ENCODE measurements at places on chromosomes 12 and 14.

GRCh38 chr12:59660148-59660547 is 64.3 kb downstream of the SLC16A7 start:
- DNase-seq = no peak

DNA sequence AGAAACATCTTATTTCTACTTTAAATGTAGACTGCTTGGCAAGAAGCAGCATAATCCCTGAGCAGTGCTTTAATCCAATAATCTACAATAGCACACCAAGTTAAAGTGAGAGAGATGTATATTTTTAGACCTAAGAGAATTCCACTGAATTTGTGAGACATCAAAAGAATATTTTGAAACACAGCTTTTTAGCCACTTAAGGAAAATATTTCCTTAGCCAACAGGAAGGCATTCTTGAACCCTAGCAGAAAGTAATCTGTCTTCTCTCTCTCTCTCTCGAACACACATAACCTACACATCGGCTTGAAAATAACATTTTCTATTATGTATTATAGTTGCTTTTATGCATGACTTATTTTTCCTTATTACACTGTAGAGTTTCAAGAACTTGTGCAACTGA is 34.0 kb downstream of the KITLG start:
- no peak for DNase-seq

GRCh38 chr14:106163316-106163715 is 636.9 kb downstream of the TMEM121 start:
- DNase-seq = no peak

DNA sequence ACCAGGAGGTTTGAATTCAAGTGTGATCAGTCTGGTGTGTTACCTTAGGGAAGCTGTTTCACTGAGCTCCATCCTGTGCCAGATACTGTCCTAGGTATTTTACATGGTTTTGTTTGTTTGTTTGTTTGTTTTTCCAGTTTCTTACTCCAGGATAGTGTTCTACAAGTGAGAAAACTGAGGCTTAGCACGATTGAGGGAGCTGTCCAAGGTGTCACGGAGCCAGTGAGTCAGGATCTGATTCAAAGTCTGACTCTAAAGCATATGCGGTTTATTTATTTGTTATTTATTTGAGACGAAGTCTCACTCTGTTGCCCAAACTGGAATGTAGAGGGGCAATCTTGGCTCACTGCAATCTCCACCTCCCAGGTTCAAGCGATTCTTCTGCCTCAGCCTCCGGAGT is 79.7 kb upstream of the GNG2 start:
- DNase-seq = no peak

- DNase-seq = no peak
Measured at GRCh38 chr12:58034311-58034710, 92.9 kb downstream of the ATP23 start.

GRCh38 chr12:83476695-83477690 is 790.3 kb downstream of the TMTC2 start:
- DNase-seq = no peak

DNA sequence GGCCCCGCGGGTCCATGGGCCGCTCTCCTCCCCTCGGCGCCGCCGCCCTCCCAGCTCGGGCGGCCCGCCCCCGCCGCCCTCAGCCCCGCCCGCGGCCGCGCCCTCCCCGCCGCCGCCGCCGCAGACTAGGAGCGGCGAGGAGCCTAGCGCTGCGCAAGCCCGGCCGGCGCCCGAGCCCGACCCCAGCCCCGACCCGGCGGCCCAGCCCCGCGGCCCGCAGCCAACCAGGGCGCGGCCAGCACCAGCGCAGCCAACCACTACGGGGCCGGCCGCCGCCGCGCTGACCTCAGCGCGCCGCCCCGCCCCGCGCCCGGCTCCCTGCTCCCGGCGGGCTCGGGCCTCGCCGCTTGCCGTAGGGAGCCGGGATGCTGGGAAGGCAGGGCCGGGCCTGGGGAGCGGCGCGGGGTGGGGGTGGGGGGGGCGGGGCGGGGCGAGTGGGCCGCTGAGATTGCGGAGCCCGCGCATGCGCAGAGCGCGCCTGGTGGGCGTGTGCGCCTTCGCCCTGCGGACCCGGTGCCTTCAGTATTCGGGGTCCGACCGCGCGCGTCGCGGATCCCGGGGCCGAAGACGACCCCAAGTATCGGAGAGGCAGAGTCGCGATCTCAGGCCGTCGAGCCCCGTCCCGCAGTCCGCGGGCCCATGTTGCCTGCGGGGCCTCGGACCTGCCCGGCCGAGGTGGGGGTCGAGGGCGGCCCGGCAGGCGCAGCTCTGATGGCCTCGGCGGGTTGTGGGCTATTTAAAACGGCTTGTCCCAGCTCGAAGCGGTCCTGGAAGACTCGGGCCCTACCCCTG is at the start of gene CDC42BPB:
TSS of gene CDC42BPB (minus strand) at position 178 of the 792 bp plus-strand sequence. CDS start 376 bp downstream, outside the sequence.
- peak; percentile 19 for DNase-seq

DNA sequence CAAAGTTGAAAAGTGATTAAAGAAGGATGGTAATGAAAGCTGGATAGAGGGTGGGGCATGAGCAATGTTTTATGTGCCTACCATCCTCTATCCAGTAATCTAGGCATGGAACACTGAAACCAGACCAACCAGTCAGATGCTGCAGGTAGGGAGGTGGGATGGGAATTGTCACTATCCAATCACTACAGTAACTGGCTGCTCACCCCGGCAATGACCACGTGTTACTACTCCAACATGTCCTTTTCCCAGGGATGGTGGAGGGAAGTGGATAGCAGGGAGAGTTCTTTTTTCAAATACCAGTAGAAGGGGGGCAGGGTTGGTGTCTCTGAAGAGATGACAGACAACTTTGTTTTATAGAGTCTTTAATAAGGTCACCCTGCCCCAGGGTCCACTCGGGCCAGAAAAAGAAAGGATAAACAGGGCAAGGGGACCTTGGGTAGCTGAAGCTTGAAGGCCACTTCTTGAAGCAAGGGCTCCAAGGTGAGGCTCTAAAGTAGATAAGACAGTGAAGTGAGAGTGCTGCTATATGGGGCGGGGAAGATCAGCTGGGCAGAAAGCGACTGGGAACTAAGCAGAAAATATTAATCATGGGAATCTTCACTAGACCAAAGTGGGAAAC is 14.7 kb upstream of the CDH24 start:
- no peak for DNase-seq

DNA sequence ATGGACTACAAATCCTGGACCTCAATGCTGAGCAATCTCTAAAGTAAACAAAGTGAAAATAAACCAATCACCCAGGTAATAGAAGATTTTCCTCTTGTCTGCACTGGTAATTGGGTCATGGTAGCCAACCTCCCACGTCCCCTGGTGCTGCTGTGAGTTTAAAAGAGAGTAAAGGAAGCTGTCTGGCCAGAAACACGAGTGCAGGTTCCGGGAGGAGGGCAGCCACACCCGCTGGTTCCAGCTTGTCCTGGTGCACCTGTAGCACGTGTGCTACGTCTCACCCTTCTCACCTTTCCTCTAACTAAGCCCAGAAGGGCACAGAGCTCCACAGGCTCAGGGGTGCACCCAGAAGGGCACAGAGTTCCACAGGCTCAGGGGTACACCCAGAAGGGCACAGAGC is 5.4 kb downstream of the CRACR2A start:
- no peak for DNase-seq

GRCh38 chr14:24857277-24857676 is 192.7 kb downstream of the STXBP6 start:
- no peak for DNase-seq

DNA sequence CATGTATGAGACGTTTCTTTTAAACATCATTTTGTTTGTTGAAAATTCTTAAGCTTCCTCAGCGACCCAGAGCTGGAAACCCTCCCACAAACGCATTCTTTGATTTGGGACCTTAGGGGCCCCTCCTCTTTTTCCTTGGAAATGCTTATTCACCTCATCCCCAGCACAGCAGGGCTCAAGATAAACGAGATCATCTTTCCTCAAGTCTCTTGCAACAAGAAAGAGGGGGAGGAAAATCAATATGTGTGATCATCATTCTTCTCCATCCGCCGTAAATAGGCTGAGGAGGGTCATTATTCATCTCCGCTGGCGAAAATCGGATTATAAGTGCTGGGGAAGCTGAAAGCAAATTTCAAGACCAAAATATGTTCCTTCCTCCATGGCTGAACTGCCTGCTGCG is 1415.2 kb downstream of the AACS start:
- no peak for DNase-seq

DNA sequence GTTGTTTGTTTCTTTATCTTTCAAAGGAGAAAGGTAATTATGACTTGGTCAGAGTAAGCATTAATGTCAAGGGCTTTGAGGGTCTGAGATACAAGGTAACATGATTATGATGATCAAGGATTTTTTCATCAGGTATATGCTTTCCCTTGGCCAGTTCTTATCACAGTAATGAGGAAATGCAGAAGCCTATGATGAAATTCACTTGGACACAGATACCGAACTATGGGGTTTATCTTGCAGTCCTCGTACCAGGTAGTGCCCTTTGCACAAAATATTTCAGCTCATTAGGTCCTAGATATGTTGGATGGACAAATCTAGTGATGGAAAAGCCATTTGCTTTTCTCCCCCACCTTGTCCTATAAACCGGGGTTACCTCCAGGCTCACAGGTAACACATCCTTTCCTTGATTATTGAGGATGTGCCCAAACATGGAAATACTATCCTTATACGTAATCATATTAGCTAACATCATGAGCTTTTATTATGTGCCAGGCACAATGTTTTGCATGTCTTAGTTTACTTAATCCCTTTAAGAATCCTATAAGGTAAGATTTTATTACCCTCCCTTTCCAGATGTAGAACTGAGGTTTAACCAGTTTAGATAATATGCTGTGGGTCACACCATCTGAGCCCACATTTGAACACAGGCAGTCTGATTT is 7.0 kb upstream of the RASSF3 start:
- DNase-seq = no peak

DNA sequence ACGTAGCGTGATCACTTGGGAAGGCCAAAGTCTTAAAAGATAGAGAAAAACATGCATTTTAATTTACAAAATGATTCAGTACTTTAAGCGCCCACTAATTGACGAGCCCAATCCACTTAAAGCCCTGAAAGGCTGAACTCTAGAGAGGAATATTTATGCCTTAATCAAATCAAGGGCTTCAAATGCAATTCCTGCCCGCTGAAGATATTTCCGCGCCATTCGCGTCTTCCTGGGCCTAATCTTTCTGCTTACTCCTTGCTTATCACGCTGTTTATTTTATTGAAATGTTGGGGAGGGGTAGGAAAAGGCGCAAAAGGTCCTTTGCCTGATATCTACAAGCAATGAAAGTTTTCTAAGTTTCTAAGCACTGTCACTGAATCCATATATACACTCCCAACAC is 4.0 kb downstream of the TBX3 start:
- DNase-seq = no peak

DNA sequence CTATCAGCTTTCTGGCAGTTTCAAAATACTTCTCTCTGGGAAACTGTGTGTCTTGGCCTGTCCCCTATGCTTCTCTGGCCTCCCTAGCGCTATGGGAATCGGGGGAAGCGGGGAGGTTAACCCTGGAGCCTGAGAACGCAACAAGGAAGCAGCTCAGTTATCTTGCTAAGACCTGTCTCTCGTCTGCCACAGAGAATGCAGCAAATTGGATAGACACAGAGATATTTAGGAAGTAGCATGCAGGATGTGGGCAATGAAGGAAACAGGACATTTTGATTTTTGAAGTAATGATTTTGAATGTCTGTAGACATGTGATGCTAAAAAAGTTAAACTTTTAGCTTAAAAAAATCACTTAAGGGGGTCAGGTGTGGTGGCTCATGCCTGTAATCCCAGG is 6.6 kb upstream of the CALCOCO1 start:
- no peak for DNase-seq

- DNase-seq = no peak
Measured at GRCh38 chr14:81884382-81884781, 350.7 kb upstream of the SEL1L start.

- no peak for DNase-seq
Measured at GRCh38 chr12:109686523-109686922, 27.1 kb upstream of the FAM222A start.

GRCh38 chr14:37195327-37195726 is 2.4 kb upstream of the MIPOL1 start:
- DNase-seq = no peak

GRCh38 chr14:37708481-37708880 is 113.1 kb downstream of the TTC6 start:
- no peak for DNase-seq

- DNase-seq = no peak
Measured at GRCh38 chr12:100174495-100174894, 26.1 kb upstream of the ACTR6 start.

DNA sequence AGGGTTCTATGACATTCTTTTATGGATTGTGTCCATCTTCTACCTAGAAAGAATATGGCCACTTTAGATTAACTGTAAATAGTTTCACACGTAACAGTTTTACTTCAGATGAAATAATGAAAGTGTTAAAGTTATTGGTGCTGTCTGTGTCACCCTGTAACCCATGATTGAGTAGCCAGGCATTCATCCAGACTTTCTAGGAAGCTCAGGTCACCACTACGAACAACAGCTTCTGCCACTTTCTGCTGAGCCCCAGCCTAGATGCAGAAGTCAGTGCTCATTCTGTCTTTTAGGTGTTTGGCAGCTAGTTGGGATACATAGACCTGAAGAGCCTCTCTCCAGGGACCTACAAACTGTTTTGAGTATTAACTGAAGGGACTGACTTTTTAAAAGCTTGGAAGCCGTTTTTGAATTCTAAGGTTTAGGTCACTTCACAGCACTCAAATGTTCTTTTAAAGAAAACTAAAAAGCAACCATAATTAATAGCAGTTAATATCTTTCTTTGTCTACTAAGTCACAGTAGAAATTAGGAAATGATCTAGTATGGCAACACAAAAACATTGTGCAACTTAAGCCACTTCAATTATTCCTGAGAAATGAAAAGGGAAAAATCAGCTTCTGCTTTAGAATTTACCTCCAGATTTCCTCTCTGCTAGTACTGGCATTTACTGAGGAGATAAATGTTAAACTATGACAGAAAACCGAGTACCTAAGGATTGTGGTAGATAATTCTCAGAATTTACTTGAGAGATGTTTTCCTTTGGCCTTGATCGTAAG is 266.9 kb downstream of the CCDC91 start:
- no peak for DNase-seq

DNA sequence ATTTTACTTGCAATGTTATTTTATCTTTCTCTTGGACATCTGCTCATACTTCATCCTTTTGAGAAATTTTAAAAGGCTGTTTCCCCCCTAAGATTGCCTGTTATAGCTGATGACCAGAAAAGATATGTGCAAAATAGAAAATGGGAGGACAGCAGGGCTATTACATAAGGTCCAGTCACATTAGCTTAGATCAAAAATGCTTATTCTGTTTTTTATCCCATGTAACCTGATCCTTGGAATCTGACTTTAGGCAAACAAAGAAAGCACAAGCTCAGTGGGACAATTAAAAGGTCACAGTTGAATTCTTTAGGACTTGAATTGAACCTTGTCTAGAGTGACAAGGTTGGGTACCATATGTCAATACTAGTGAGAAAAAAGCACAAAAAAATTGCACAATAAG is 65.1 kb upstream of the TRHDE start:
- DNase-seq = no peak

- no peak for DNase-seq
Measured at GRCh38 chr14:65433157-65433556, 20.6 kb downstream of the FUT8 start.

All from stimulated activated CD8-positive, alpha-beta memory T cell treated with anti-CD3 and anti-CD28 coated beads, Interleukin-2, amount 100 ng/mL, for 48 hours (primary cell).